Stimulated activated CD4-positive, alpha-beta T cell treated with anti-CD3 and anti-CD28 coated beads, Interleukin-4, amount 100 ng/mL, for 48 hours (primary cell): ENCODE measurements at places on chromosomes 6 and 20.

DNA sequence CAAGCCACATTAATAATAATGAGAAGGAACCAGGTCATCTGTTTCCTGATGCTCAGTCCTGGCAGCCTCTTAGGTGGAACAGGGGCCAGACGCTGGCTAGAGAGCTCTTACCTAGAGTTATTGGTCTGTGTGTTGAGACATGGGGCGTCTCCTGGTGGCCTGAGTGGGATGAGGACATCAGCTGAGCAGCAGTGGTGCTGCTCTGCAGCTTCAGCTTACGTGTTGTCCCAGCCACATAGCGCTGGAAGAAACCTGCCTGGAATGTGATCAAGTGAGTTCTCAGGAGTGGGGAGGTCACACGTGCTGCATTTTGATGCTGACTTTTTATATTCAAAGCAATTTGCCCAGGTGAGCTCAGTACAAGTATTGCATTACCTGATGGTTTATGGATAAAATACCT is 355.4 kb downstream of the CDH26 start:
- no peak for DNase-seq

DNA sequence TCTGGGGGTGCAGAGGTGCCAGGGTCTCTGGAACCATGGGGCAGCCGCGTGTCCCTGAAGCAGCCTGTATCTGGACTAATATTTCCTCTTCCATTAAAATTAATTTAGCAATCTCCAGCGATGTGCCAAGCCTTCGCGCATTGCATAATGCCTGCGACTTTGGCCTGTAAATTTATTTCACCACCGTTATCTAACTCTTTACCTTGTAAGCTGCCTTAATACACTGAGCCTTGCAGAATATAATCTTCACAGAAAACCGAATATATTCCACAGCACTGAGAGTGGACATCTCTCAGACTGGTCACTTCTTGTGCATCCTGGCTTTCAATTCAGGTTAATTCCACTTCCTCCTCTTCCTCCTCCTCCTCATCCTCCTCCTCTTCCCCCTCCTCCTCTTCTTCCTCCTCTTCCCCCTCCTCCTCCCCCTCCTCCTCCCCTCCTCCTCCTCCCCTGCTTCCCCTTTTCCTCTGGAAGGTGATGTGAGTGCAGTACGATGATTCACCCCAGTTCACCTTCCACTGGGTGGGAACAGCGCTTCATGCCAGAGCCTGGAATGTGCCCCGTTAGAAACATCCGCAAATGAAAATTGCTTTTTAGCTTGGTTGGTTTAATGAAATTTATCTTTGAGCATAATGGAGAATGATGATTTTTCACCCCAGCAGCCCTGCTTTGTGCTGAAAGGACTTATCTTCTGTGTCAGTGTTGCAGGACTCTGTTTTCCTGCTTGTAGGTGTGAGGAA is 101.4 kb downstream of the CDH4 start:
- no peak for DNase-seq

- no peak for DNase-seq
Measured at GRCh38 chr6:1821164-1821512, 211.4 kb downstream of the FOXC1 start.

DNA sequence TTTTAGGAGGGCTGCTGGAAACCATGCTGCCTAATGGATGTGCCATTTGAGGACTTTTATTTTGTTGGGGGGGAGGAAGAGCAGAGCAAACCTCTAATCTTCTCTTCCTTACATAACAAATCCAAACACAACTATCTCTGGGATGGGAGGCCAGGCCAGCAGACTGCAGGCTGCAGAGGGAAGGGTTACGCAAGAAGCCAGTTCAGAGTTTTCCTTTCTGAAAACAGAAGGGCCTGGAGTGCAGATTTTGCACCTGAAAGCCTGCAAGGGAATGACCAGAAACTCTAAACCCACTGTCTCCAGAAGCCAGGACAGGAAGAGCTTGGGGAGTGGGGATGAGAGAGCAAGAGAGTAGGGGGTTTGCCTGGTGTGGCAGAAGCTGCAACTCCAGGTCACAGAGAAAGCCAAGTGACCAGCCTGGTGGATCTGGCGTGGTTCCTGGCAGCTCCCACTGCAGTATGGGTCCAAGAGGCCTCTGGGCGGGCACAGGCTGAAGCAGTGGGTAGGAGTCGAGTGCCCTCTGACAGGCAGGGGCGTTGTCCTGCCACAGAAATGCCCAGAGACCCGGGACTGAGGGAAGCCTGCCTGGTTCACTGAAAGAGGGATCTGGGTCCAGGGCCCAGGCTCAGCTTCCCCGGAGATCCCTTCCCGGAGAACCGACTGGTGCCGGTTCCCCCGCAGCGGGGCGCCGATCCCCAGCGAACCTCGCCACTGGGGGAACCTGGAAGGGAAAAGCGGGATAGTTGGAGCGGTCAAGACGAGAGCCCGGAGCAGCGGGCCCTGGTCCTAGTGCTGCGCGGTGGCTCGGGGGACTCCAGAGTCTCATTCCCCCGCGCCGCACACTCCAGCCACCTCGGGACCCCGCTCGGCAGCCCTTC is 6.7 kb downstream of the MAFB start:
- no peak for DNase-seq

DNA sequence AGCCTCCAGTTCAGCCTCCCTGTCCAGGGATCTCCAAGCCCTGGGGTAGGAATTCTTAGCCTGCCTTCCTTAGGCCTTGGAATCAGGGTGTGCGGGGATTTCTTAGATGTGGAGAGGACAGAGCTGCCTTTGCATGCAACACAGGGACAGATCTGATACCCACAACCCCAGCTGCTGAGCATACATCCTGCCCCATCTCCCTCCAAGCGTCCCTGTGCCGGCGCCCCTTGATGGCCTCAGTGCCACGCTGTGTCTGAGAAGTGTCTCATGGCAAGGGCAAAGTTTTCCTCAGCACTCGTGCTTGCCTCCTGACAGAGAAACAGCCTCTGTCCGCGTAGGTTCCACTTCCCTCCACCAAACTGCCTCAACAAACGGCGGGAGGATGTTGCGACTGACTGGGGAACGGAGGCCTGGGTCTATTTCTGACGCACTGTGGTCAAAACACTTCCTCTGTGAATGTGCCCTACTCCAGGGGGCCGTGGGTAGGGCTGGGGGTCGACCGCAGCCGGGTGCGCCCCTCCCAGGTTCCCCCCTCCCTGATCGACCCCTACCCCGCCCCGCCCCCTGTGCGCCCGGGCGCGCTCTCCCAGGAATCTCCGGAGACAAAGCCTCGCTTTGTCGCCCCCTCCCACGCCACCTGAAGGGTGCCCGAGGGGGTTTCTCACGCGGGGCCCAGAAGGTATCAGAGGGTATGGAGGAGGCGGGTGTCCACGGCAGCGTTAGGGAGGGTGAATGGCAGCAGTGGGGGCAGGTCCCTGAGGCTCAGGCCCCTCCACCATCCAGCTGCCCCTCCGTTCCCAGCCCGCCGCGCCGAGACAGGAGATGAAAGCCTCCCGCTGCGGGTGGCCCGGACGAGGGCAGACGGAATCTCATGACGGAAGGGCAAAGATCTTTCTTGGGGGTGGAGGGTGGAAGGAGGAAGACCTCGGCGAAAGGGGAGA is 806 bp downstream of the MICAL1 start:
- peak; percentile 46 for DNase-seq

DNA sequence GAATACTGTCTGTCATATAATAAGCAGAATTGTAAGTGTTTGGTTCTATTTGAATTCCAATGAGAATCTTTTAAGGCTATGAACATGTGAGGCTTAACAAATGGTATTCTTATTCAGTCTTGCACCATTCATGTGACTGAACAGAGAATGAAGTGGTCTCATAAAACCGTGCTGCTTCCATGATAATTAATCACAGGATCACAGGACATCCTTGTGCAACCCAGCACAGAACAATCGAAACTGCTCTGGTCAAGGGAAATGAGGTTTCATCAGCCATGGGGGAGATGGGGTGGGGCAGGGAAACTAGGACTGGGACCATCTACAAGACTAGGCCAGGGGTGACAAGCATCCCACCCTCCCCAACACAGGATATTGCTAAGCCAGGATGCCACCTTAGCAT is 6.0 kb downstream of the PPIL6 start:
- no peak for DNase-seq

- DNase-seq: no peak
Measured at GRCh38 chr6:166394036-166394892, 11.5 kb upstream of the MPC1 start.

- DNase-seq: no peak
Measured at GRCh38 chr6:137019476-137020272, 25.1 kb downstream of the IL20RA start.
